ENCODE measurements at places on chromosomes 5 and 9. TPM values are rescaled to one million over a fixed set of nuclear protein-coding genes. Genes with fewer than 3 reads are reported as not detected.

- DNase-seq: peak; percentile 83
Observed at GRCh38 chr9:90546200-90546599, 96.4 kb downstream of the DIRAS2 start.

GRCh38 chr5:68379275-68380036 lies 163.9 kb downstream of the PIK3R1 start:
- no peak for DNase-seq

GRCh38 chr9:91424403-91425176 lies 958 bp upstream of the NFIL3 start:
- DNase-seq: peak; percentile 47

DNA sequence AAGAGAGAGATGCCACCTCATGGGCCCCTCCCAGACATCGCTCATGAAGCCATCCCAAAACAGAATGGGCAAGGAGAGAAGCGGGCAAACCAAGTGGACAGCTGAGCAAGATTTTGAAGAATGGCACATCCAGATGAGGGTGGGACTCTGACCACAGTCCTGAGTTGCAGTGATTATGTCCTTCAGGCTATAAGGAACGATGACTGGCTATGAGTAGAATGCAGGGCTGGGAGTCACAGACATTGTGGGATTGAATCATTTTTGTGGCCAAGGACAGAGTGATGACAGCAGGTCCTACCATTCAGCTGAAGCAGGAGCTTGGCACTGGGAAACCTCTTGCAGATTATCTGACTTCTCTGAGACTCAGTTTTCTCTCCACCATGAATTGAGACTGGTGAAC lies 245.7 kb upstream of the SLC30A5 start:
- DNase-seq: no peak

DNA sequence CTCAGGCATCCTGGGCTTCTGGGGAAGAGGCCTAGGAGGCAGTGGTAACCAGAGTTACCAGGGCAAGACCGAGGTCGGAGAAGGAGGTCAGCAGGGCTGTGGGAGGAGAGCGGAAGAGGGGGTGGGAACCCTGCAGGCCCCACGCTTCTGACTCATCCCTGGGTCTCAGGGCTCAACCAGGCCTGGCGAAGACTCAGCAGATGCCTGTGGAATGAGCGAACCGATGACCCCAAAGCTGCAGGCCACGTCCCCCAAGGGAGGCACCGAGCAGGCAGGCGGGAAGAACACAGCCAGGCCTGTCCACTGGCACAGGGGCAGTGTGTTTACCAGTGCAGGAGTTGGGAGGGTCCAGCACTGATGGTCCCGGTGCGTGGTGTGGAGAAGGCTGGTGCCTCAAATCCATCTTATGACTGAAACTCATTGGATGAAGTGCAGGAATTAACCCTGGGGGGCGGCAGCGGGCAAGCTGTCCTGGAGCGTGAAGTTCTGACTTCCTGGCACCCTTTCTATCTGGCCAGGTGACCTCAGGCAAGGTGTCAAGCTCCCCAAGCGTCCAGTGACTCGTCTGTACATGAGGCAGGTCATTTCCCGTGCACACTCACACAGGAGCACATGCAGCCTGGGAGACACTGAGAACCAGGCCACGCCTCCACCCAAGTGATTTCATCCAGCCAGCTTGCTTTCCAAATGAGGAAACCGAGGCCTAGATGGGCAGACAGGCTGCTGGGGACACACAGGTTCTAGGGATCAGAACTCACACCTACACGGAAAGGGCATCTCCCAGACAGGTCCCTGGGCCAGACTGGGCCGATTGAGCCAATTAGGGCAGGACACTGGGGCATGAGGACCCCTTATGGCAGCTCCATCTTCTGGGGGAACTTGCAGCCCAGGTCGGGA lies 69.1 kb downstream of the ADAMTS2 start:
- no peak for DNase-seq

DNA sequence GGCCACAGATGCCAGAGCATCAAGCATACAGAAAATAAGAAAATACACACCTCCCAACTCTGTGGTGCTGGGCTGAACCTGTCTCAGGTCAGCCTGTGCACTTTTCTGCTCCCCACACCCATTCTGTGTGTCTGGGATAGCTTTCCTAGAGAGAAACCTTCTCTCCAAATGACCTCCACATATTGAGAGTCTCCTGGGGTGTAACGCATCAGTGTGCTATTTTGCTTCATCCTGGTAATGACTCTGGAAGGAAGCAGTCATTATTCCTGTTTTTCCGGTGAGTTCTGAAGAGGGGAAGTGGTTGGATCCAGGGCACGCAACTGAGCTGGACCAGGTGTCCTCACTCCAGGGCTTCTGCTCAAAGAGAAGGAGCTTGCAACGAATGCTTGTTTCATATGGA lies 73.2 kb upstream of the SH3PXD2B start:
- no peak for DNase-seq

GRCh38 chr5:143721925-143722324 lies 90.0 kb upstream of the HMHB1 start:
- DNase-seq: no peak

DNA sequence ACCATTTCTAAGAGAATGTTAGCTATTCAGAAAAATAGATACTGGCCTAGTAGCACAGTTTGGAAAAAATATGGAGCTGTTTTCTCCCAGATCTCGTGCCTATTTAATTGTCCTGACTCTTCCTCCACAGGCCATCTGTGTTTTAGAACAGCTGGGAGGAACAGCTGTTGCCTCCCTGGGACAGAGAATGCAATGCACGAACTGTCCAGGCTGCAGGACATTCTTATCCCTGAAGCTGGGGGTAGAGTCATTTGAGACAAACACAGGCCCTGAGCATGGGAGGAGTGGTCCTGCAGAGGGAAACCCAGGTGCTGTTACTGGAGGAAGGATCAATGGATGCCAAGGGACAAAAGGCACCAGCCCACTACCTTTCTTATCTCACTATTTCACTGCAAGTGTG lies 20.9 kb upstream of the SPARC start:
- no peak for DNase-seq

GRCh38 chr5:113572716-113573115 lies 59.2 kb downstream of the YTHDC2 start:
- no peak for DNase-seq

GRCh38 chr5:132184588-132184987 lies 43.1 kb downstream of the P4HA2 start:
- no peak for DNase-seq

DNA sequence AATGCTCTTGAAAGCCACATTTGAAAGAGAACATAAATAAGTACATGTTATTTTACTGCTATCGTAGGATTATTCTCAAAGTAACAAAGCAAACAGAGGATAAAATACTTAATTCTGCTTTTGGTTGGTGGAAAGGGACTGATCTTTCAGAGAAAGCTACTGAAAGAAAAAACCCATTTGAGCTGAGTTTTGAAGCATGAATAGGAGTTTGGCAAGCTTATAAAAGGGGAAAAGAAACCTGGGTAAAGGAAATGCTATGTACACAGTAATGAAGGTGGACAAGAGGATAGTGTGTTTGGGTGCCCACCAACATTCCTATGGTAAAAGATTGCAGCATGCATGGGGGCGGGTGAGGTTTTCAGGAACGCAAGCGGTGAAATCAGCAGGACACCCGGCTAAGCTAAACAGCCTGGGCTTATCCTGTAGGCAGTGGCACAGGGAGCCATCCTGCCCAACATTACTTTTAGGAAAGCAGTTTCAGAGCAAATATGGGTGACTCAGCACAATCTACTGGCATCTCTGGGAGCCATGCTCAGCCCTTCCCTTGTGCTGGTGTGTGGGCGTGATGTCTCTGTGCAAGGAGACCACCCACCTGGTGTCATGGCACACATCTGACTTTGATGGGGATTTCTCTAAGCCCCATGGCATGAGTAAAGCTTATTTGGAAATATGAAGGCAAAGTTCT lies 673.9 kb upstream of the KLF4 start:
- DNase-seq: no peak

DNA sequence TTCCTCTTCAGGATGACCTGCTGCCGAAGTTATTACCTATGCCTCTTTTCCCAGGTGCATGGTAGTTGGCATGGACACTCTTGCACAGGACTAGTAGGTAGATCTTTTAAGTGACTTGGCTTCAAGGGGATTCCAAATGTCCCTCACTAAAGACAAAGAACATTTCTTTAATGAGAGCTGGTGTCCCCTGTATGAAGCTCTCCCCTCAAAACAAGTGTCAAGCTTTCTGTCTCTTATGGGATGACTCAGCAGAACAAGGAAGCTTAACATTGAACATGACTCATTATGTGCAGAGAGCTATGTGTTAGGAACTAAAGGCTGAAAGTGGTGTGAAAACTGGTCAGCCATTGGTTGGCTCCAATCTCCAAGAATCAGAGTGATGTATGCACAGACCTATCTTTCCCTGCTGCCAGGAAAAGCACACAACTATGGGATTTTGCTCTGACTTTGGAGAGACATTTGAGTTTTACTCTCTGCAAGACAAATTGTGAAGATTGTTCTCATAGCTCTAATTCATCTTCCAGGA lies 120.5 kb downstream of the PRDM6 start:
- no peak for DNase-seq

Gene PKD2L2
- not detected for total RNA-seq

Gene ARHGEF37
- total RNA-seq: 4.6 TPM

Gene PCDHB3
- 19.7 TPM for total RNA-seq

Gene ANKRA2
- total RNA-seq: 39.8 TPM
